ENCODE measurements at places on chromosomes 6 and 20.

DNA sequence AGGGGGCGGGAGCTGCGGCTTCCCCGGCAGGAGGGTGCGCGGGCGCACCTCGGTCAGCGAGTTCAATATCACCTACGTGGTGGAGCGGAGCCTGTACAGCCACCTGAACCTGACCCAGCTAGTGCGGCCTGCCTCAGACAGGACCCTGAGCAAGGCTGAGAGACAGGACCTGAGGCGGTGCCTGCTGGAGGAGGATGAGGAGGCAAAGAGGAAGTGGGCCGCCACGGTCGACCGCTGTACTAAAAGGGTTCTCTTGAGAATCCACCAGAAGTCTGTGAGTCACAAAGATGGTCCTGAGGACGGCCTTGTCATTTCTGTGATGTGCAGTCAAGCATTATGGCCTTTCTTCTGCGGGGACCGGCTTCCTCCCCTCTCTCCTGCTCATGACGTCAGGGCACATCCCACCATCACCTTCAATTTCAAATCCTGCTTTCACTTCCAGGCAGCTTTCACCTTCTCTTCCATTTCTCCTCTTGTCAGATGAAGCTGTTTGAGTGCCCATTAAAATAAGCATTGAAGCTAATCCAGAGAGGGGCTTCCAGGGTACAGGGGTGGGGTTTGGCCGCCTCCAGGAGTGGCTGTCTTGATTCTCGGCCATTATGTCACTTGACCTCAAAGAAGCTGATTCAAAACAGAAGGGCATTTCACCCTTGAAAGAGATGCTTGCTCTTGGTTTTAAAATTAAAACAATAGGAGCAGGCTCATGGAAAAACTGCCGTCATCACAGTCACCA is 177.6 kb downstream of the SASH1 start:
- DNase-seq, result no peak

- no peak for DNase-seq
Observed at GRCh38 chr20:21548390-21549035, 34.6 kb upstream of the NKX2-2 start.

DNA sequence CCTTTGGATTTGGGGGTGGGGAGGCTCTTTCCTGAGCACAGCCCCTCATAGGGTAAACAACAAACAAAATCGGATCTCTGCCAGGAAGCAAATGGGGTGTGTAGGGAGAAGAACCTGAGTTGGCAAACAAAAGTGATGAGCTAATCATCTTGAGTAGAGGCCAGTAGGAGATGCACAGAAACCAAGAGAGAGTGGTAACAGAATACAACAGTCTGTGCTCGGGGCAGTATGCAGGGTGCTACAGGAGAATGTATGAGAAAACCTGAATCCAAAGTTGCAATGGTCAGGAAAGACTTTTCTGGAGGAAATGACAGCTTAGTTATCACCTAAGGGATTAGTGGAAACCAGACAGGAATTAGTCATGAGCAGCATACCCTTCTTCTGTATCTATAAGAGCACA is 177.8 kb downstream of the CDKAL1 start:
- DNase-seq, result no peak

- DNase-seq, result peak; percentile 62
Observed at GRCh38 chr6:31497531-31498476, at the start of gene MICB. Gene MICB (plus strand): TSS chr6:31498145. CDS start chr6:31498194, 49 bp downstream.

GRCh38 chr6:34961574-34961973 is 72.5 kb downstream of the ANKS1A start:
- DNase-seq, result no peak

DNA sequence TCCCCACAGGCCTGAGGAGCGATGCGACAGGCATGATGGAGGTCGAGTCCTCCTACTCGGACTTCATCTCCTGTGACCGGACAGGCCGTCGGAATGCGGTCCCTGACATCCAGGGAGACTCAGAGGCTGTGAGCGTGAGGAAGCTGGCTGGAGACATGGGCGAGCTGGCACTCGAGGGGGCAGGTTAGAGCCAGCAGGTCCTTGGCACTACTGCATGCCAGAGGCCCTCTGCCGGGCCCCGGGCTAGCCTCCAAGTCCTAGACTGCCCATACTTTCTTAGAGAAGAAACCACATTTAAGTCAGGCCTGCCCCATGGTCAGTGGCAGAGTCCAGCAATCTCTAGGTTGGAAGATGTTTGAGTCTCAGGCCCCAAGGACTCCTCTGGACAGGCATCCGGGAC is 32.1 kb downstream of the PKIG start:
- DNase-seq, result no peak

GRCh38 chr6:89750338-89750737 is 69.3 kb downstream of the MDN1 start:
- no peak for DNase-seq

Measured in AG08395 (cell line).